GM23248 (cell line): ENCODE measurements at places on chromosomes 1 and 21.

- DNase-seq: no peak
These were observed 45.4 kb upstream of the PCBP3 start for GRCh38 chr21:45598109-45598508.

DNA sequence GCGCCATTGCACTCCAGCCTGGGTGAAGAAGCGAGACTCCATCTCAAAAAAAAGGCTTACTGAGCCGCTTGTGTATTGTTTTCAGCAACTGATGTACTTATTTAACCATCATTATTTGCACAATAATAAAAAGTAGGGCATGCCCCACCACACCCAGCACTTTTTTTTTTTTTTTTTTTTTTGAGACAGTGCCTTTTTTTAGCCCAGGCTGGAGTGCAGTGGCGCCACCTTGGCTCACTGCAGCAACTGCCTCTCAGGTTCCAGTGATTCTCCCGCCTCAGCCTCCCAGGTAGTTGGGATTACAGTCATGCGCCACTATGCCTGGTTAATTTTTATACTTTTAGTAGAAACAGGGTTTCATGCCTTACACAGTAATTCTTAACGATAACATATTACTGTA is 12.2 kb upstream of the TRNAU1AP start:
- no peak for DNase-seq

- DNase-seq: no peak
These were observed 1.8 kb upstream of the ZDHHC18 start for GRCh38 chr1:26824731-26825130.

GRCh38 chr1:160097151-160097910 is 1.1 kb downstream of the IGSF8 start:
- peak; percentile 29 for DNase-seq

GRCh38 chr1:10598389-10598702 is 123.6 kb downstream of the PEX14 start:
- DNase-seq: no peak

- no peak for DNase-seq
These were observed 49.6 kb downstream of the RUNX1 start for GRCh38 chr21:34999397-34999941.

DNA sequence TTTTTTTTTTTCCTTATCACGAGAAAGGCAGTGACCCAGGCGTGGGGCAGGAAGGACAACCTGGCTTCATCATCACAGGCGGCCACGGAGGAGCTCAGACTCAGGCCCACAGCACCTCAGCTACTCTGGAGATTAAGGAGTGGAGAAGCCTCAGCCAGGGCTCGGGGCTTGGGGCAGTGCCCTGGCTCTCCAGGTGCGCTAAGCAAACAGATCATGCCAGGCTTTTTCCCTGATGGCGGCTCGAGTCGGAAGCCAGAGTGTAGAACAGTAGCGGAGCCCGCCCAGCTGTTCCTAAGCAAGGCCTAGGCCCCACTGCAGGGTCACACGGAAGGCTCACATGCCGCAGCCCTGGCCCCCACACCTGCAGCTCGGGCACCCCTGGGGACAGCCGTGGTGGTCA is 70.7 kb downstream of the AGPAT3 start:
- no peak for DNase-seq

DNA sequence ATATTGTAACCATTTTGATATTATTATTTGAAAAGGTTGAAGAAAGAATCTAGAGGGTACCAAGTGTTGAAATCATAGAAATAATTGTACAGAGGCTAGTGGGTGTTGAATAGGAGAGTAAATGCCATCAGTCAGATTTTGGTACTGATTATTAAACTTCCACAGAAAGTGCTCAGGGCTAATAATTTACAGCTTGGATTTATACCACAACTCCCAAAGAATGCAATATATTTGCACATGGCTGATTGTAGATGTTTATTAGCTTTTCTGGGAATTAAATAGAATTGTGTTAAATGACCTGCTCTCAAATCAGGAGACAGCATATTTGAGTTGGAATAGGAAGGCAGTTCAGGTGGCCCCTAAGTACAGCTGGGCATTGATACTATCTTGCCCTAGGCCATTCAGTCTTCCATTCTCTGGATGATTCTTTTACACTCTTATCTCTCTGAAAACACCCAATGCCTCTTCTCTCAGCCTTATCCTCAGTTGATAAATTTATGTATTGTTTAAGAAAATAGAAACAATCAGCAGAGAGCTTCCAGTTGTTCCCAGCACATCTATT is 63.7 kb downstream of the ERICH3 start:
- DNase-seq: no peak

- peak; percentile 85 for DNase-seq
These were observed 65.2 kb downstream of the CNST start for GRCh38 chr1:246631426-246631825.

DNA sequence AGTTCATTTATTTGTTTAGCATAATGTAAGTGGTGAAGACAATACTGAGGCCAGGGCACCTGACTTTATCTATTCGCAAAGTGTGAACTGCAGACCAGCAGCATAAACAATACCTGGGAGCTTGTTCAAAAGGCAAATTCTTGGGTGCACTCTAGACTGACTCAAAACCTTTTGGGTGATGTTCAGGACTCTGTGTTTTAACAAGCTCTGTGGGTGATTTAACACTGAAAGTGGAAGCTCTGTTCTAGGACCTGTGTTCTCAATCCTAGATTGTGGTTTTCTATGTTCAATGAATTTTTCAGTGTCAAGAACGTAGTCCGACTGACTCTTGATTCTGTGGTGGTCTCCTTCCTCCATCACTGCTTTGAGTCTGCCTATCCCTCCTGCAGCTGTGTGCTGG is 71.9 kb downstream of the GPR88 start:
- DNase-seq: no peak

GRCh38 chr1:118381197-118381869 is 196.3 kb upstream of the SPAG17 start:
- DNase-seq: no peak

GRCh38 chr1:26942656-26943055 is 17.6 kb downstream of the KDF1 start:
- no peak for DNase-seq

GRCh38 chr1:53959664-53960250 is 13.6 kb downstream of the LRRC42 start:
- peak; percentile 47 for DNase-seq

- DNase-seq: no peak
These were observed 34.9 kb downstream of the IGSF21 start for GRCh38 chr1:18142471-18142870.

DNA sequence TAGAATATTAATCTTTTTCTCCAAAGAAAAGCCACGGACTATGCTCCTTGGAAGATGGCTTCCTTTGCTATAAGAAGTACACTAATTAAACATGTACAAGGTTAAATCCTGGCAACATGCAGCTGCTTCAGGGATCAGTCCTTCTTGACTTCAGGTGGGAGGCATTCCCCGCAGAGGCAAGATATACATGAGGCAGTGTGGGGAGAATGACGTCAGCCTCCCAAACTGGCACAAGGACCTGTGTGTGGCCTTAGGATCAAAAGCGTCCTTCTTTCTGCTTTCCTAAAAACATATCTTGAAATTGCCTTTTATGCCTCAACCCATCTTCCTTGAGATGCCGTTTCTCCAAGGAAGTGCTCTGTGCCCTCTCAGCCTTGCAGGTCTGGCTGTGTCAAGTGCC is 90.3 kb downstream of the WLS start:
- DNase-seq: no peak

DNA sequence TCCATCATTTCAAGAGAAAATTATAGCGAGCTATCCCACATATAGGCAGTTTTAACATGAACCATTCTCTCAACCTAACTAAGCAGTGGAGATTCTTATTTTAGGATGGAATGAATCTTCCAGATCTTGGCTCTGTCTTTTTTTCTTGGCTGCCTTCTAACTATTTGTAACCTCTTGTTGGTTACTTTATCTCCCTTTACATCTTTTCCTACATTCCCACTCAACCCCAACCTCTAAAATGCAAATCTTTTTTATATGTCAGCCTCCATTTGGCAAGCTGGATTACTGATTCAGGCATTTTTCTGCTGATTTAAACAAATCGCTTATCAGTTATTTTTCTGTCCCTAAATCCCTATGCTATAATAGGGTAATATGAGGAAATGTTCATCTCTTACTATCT is 46.9 kb upstream of the LHX8 start:
- no peak for DNase-seq
